H1 (cell line): ENCODE measurements at places on chromosomes 11 and 22. TPM values are rescaled to one million over a fixed set of nuclear protein-coding genes. Genes with fewer than 3 reads are reported as not detected.

- no peaks in the 10 kb centered on the region for H3K27me3 ChIP-seq
- no peaks in the 10 kb centered on the region for H3K36me3 ChIP-seq
- peak overlapping the region; percentile 95 for H3K27ac ChIP-seq
These were observed 36.4 kb upstream of the TREH start for GRCh38 chr11:118715837-118716260.

DNA sequence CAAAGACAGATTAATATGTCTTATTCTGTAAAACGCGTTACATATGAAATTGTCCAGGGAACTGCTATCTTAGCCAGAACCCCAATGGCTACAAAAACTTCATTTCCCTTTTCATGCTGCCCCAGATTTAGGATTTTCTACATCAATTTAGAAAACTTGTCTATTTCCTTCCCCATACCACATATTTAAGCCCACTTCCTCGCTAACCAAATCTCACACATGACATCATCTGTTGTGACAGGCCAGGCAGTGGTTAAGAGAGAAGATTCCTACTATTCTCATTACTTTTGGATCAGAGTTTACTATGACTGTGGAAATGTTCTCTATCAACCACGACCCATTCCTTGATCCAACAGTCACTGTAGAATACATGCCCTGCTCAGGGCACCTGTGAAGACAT is 15.9 kb downstream of the CCDC82 start:
- H3K4me1 ChIP-seq, result no peaks in the 10 kb centered on the region
- H3K36me3 ChIP-seq, result peaks cover 3% of the 10 kb centered on the region; the same call in 1 of the 2 replicates
- H3K4me3 ChIP-seq, result no peak overlapping the region
- H3K27ac ChIP-seq, result no peak overlapping the region

DNA sequence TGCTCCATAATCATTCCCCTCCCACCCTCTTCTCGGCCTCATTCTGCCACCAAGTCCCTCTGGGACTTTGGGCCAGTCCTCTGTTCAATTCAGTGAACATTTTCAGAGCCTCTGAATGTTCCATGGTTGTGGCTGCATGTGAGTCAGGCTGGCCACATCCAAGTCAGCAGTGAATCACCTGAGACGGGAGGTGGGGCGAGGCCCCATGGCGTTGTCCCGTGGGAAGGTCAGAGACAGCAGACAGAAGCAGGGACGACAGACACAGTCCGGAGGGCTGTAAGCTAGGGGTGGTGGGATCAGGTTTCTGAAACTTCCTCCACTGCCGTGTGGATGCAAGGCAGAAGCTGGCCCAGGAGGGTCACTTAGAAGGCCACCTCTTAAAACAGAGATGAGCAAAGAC is 324.8 kb downstream of the MN1 start:
- H3K4me3 ChIP-seq, result no peak overlapping the region
- no peaks in the 10 kb centered on the region for H3K27me3 ChIP-seq
- no peak for DNase-seq
- no peaks in the 10 kb centered on the region for H3K36me3 ChIP-seq

DNA sequence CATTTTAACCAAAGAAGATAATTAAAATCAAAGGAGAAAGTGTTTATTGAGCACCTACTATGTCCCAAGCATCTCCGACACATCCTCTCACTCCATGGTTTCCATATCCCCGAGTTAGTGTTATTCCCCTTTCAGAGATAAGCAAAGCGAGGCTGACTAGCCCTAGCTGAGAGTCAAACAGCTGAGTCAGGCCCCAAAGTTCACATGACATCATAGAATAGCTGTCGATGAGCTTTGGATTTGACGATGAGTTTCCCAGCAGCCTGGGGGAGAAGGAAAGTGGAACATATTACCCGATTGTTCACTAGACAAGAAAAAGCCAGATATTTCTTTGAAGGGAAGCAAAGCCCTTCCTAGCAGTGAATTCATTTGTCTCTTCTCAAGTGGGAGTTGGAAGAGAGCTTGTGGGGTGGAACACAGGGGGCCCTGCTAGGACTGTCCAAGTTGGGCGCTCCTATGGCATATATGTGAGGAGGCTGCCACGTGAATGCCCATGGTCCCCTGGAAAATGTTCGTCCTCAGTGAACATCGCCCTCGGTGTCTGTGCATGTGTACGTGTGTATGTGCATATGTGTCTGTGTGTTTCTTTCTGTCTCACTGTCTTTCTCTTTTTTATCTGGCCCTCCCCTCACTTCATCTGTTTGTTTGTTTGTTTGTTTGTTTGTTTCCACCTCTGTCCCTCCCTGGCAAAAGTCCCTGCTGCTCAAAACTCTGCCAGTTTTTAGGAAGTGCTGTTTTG is 493 bp upstream of the CYTH4 start:
- no peak overlapping the region for H3K27ac ChIP-seq
- no peak for DNase-seq
- H3K4me3 ChIP-seq, result no peak overlapping the region

GRCh38 chr11:117097389-117098268 is 599 bp downstream of the SIK3 start:
- H3K4me1 ChIP-seq, result peaks cover 15% of the 10 kb centered on the region
- DNase-seq, result no peak
- H3K4me3 ChIP-seq, result peak overlapping the region; percentile 82
- no peaks in the 10 kb centered on the region for H3K27me3 ChIP-seq

DNA sequence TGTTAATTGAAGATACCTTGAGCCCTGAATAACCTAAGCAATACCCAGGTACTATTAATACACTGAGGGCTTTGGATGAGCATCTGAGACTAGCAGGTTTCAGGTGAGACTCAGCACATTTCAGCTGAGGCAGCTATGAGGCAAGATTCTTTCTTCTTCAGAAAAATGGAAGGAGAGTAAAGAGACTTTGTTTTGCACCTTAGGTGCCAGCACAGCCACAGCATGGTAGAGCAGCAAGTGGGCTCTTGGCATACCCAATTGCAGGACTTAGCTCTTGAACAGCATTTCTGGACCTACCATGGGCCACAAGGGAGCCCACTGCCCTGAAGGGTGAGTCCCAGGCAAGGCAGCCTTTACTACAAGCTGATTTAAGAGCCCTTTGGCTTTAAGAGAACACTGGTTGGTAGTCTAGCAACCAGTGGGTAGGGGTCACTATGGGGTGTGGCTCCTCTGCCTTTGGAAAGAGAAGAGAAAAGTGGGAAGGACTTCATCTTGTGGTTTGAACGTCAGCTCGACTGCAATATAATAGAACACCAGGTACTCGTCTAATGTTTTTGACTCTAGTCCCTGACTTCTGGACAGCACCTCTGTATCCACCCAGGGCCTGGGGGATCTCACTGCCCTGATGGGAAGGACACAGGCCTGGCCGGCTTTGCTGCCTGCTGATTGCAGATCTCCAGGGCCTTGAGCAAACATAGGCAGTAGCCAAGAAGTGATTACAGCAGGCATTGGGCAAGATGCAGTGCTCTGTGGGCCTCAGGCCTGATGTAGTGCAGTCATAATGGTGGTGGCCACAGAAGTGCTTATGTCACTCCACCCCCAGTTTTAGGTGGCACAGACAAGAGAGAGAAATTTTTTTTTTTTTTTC is 73.3 kb downstream of the GLYATL1 start:
- DNase-seq, result no peak
- H3K36me3 ChIP-seq, result no peaks in the 10 kb centered on the region
- peaks cover 9% of the 10 kb centered on the region; the same call in 1 of the 2 replicates for H3K4me1 ChIP-seq
- no peak overlapping the region for H3K27ac ChIP-seq
- H3K27me3 ChIP-seq, result no peaks in the 10 kb centered on the region

- H3K27me3 ChIP-seq, result no peaks in the 10 kb centered on the region
- peaks cover 4% of the 10 kb centered on the region; the same call in 1 of the 2 replicates for H3K36me3 ChIP-seq
- DNase-seq, result no peak
- no peak overlapping the region for H3K4me3 ChIP-seq
- no peak overlapping the region for H3K27ac ChIP-seq
- no peaks in the 10 kb centered on the region for H3K4me1 ChIP-seq
These were observed 31.9 kb downstream of the PPFIA1 start for GRCh38 chr11:70302419-70302752.

DNA sequence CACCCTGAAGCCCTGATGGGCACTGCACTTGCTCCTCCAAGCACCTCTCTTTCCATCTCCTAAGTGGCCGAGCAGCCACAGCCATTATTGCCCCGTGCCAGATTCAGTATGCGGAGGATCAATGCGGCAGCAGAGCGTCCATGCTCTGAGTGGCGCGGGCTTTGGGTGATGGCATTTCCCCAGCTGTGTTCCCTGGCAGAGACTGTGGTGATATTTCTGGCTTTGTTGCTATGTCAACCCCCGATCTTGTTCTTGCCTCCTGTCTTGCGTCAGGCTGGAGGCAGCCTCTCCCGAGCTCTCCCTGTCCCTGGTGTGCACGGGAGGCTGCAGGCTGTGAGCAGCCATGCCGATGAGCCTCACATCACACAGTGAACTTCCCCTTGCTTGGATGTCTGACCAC is 1018.6 kb downstream of the TBC1D22A start:
- no peaks in the 10 kb centered on the region for H3K36me3 ChIP-seq
- H3K4me1 ChIP-seq, result no peaks in the 10 kb centered on the region
- H3K27ac ChIP-seq, result no peak overlapping the region
- no peaks in the 10 kb centered on the region for H3K27me3 ChIP-seq
- H3K4me3 ChIP-seq, result no peak overlapping the region

- no peak overlapping the region for H3K27ac ChIP-seq
- no peaks in the 10 kb centered on the region for H3K4me1 ChIP-seq
- no peak for DNase-seq
These were observed 8.9 kb upstream of the PELI3 start for GRCh38 chr11:66457826-66458225.

GRCh38 chr11:106765469-106766258 is 252.6 kb downstream of the GUCY1A2 start:
- H3K4me3 ChIP-seq, result no peak overlapping the region
- H3K4me1 ChIP-seq, result no peaks in the 10 kb centered on the region
- no peaks in the 10 kb centered on the region for H3K27me3 ChIP-seq
- no peak overlapping the region for H3K27ac ChIP-seq
- no peaks in the 10 kb centered on the region for H3K36me3 ChIP-seq
- no peak for DNase-seq

GRCh38 chr11:120546312-120547205 is 35.0 kb downstream of the GRIK4 start:
- H3K4me1 ChIP-seq, result peaks cover 23% of the 10 kb centered on the region
- no peak overlapping the region for H3K4me3 ChIP-seq
- no peak for DNase-seq
- no peaks in the 10 kb centered on the region for H3K36me3 ChIP-seq
- H3K27ac ChIP-seq, result no peak overlapping the region

DNA sequence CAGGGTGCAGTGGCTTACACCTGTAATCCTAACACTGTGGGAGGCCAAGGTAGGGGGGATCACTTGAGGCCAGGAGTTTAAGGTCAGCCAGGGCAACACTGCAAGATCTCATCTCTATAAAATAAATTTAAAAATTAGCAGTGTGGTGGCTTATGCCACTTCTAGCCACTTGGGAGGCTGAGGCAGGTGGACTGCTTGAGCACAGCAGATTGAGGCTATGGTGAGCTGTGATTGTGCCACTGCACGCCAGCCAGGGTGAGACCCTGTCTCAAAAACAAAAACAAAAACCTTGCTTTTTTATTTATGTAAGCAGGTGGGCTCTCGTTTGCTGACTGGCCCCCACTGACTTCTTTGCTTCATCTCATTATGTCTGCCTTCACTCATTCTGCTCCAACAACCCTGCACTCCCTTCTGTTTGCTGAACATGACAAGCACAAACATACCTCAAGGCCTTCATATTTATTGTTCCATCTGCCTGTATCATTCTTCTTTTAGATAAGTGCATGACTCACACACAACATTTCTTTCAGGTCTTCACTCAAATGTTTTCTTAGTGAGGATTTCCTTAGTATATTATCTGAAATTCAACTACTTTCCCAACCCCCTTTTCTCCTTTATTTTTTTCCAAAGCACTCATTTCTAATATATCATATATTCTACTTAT is 32.4 kb upstream of the CLNS1A start:
- H3K27me3 ChIP-seq, result no peaks in the 10 kb centered on the region
- no peak overlapping the region for H3K4me3 ChIP-seq
- DNase-seq, result no peak
- no peak overlapping the region for H3K27ac ChIP-seq
- no peaks in the 10 kb centered on the region for H3K4me1 ChIP-seq
- H3K36me3 ChIP-seq, result peaks cover 62% of the 10 kb centered on the region

DNA sequence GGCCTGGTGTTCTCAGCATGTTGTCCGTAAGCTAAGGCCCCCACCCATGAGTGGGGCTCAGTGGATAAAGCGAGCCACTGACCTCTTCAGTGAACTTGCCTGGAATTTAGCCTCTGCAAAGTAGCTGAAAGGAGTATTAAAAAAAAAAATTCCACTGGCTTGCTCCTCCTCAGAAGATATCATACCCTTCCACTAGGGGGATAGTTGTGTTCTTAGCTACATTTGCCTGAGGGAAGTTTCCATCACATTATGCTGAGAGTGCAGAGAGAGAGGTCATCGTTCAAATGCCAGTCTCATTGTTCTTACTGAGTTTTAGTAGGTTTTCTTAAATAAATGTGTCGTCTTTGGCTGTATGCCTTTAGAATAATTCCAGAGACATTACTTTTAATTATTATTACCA is 879.7 kb downstream of the JRKL start:
- H3K27me3 ChIP-seq, result no peaks in the 10 kb centered on the region
- H3K36me3 ChIP-seq, result no peaks in the 10 kb centered on the region
- H3K4me1 ChIP-seq, result no peaks in the 10 kb centered on the region
- H3K27ac ChIP-seq, result no peak overlapping the region

DNA sequence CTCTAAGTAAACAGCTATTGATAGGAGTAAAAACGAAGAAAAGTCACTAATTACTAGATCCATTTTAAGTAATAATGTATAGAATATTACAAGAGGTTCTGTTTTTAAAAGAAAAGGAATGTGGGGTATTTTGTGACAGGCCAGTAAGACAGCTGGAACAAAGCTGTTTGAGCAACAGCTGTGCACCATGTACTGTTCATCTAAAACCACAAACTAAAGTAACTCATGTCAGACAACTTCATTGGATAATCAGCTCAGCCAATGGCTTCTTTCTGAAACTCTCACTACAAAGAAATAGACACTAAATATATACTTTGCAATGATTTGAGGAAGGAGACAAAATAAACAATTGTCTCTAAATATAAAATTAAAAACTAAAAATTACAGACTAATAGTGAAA is 16.1 kb downstream of the RRAS2 start:
- peaks cover 9% of the 10 kb centered on the region for H3K4me1 ChIP-seq
- no peak for DNase-seq
- no peaks in the 10 kb centered on the region for H3K27me3 ChIP-seq
- H3K4me3 ChIP-seq, result no peak overlapping the region
- H3K27ac ChIP-seq, result no peak overlapping the region

TRPM5 gene
- polyA plus RNA-seq, result 0.02 and 0.05 TPM in 2 replicates

TTC28 gene
- polyA plus RNA-seq, result 2.6 and 6.5 TPM in 2 replicates

SSTR3 gene
- 0.61 and 0.77 TPM in 2 replicates for polyA plus RNA-seq
